ENCODE measurements at places on chromosomes 13 and 19.
A peak's percentile ranks its signal among the peaks of the same experiment; 100 is the strongest.

- H3K27me3 ChIP-seq, result peaks cover 12% of the 10 kb centered on the region
- H3K36me3 ChIP-seq, result no peaks in the 10 kb centered on the region
- H3K4me3 ChIP-seq, result no peak overlapping the region
- H3K4me1 ChIP-seq, result peaks cover 6% of the 10 kb centered on the region
- DNase-seq, result no peak
Observed at GRCh38 chr13:48851707-48852106, 124.0 kb upstream of the FNDC3A start.

DNA sequence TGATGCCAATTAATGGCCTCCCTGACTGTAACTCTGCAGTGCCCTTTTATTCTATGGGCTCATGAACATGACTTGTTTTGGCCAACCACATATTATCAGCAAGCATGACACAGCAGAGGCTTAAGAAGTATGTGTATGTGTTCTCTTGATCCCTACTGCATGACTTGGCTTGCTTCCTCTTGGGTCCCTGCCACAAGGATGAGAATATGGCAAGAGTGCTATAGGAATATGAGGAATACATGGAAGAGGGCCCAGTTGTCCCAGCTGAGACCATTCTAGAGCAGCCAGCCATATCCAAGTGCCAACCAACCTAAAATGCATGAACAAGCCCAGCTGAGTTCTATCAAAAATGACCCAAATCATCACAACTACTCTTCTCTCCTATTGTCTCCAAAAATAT lies 576.7 kb upstream of the PCDH9 start:
- no peaks in the 10 kb centered on the region for H3K4me1 ChIP-seq
- H3K4me3 ChIP-seq, result no peak overlapping the region
- DNase-seq, result no peak

DNA sequence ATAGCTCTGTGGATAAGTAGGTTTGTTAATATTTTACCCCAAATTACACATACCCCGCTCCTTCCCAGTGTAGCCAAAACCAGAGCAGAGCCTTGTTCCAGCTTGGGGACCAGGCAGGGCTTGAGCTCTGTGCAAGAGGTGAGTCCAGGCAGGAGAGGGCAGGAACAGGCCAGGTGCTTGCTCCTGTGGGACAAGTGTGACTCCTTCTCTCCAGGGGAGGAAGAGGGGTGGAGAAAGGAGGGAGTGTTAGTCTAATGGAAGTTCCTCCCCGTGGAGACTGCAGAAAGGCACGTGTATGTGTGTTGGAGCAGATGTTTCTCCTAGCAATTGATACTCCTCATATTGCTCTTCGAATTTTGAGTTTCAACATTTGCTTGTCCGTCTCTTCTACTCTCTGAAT lies 201.0 kb downstream of the FGF9 start:
- H3K4me1 ChIP-seq, result no peaks in the 10 kb centered on the region
- H3K36me3 ChIP-seq, result no peaks in the 10 kb centered on the region
- H3K4me3 ChIP-seq, result no peak overlapping the region
- H3K27me3 ChIP-seq, result peaks cover 8% of the 10 kb centered on the region

- no peak overlapping the region for H3K4me3 ChIP-seq
- no peaks in the 10 kb centered on the region for H3K36me3 ChIP-seq
Observed at GRCh38 chr19:27997069-27997468, 1215.9 kb downstream of the UQCRFS1 start.

DNA sequence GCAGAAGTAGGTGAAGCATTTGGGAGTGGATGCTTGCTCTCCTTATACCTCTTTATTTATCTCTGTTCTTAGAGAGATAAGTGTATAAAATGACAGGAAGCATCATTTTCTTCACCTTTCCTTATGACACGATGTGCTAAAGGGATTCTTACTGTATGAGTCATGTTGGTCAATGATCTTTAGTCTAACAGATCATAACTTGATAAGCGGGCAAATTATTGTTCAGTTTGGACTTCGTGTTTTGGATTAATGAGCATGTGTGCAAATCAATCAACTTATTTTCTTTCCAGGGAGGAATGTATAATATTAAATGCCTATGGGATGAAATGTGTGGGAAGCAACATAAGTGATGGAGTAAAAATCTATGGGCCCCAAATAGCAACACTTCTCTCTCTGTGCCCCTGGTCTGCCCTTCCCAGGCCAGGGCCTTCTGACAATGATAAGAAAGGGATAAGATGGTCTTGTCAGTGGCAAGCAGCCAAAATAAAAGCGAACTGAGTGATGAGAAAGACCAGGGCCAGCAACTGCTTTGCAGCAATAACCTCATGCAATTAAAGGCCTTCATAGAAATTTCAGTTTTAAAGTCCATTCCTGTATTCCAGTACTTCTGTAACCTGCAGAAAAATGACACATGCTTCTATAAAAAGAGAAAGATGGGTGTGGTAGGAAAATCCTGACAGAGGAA lies 61.4 kb downstream of the SLC10A2 start:
- no peak for DNase-seq
- peaks cover 25% of the 10 kb centered on the region for H3K4me1 ChIP-seq
- H3K27me3 ChIP-seq, result no peaks in the 10 kb centered on the region
- no peak overlapping the region for H3K27ac ChIP-seq

- peaks cover 8% of the 10 kb centered on the region for H3K27me3 ChIP-seq
- no peak overlapping the region for H3K4me3 ChIP-seq
- H3K36me3 ChIP-seq, result no peaks in the 10 kb centered on the region
- DNase-seq, result no peak
Observed at GRCh38 chr19:6138066-6138465, 2.6 kb downstream of the ACSBG2 start.

GRCh38 chr13:36231236-36231635 lies 16.9 kb upstream of the SOHLH2 start:
- no peak overlapping the region for H3K27ac ChIP-seq
- no peaks in the 10 kb centered on the region for H3K36me3 ChIP-seq
- H3K27me3 ChIP-seq, result no peaks in the 10 kb centered on the region
- DNase-seq, result no peak
- H3K4me3 ChIP-seq, result no peak overlapping the region

DNA sequence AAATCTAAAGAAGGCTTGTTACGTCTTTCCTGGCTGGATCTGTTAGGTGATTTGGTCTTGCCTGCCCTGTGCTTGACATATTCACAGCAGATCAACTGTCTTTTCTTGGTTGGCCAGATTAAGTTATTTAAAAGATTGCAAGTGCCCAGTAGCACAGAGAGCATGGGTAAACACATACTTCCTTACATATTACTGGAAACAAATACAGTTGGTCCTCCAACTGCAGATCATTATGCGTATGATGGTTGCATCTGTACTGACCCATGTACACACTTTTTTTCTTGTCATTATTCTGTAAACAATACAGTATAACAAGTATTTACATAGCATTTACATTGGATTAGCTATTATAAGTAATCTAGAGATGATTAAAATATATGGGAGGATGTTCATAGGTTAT lies 9.2 kb upstream of the MPHOSPH8 start:
- no peak for DNase-seq
- H3K27me3 ChIP-seq, result peaks cover 39% of the 10 kb centered on the region
- H3K27ac ChIP-seq, result no peak overlapping the region
- no peaks in the 10 kb centered on the region for H3K36me3 ChIP-seq
- no peak overlapping the region for H3K4me3 ChIP-seq

- no peaks in the 10 kb centered on the region for H3K36me3 ChIP-seq
- H3K27me3 ChIP-seq, result no peaks in the 10 kb centered on the region
- H3K4me3 ChIP-seq, result peak overlapping the region; percentile 40
- peak overlapping the region; percentile 95 for H3K27ac ChIP-seq
- H3K4me1 ChIP-seq, result peaks cover 85% of the 10 kb centered on the region
- no peak for DNase-seq
Observed at GRCh38 chr19:35318679-35319448, 10.1 kb upstream of the CD22 start.

- H3K4me1 ChIP-seq, result no peaks in the 10 kb centered on the region
- H3K4me3 ChIP-seq, result no peak overlapping the region
- no peaks in the 10 kb centered on the region for H3K27me3 ChIP-seq
- no peak overlapping the region for H3K27ac ChIP-seq
- no peak for DNase-seq
Observed at GRCh38 chr13:65914716-65915115, 1315.4 kb downstream of the PCDH9 start.

- H3K27ac ChIP-seq, result no peak overlapping the region
- peak; percentile 32 for DNase-seq
- peaks cover 30% of the 10 kb centered on the region for H3K27me3 ChIP-seq
Observed at GRCh38 chr19:47813304-47813994, 8.3 kb upstream of the CRX start.

- peaks cover 2% of the 10 kb centered on the region for H3K4me1 ChIP-seq
- no peaks in the 10 kb centered on the region for H3K36me3 ChIP-seq
- no peak overlapping the region for H3K27ac ChIP-seq
Observed at GRCh38 chr19:5765220-5765619, 19.3 kb downstream of the PRR22 start.

All from stimulated activated naive B cell treated with anti-CD40 and anti-IgM and Interleukin-4, amounts not matched to agents 10 μg/mL and 1 μg/mL and 100 μg/mL, for 72 hours (primary cell).